Regular cardiac myocyte (primary cell): ENCODE measurements at places on chromosomes 16 and 17. TPM values are rescaled to one million over a fixed set of nuclear protein-coding genes. Genes with fewer than 3 reads are reported as not detected.

Gene KRTAP2-3
- total RNA-seq = under 0.01 and 0.77 TPM in 2 replicates

Gene ZP2
- not detected in 2 replicates for total RNA-seq

Gene SRL
- 0.38 and 0.56 TPM in 2 replicates for total RNA-seq

Gene PTGES3L
- 0.28 and 0.58 TPM in 2 replicates for total RNA-seq

Gene EXOC7
- 82.9 and 87.0 TPM in 2 replicates for total RNA-seq
